ENCODE measurements at places on chromosomes 6 and 20.

- no peak for DNase-seq
Observed at GRCh38 chr6:117795234-117795633, 111.8 kb upstream of the SLC35F1 start.

DNA sequence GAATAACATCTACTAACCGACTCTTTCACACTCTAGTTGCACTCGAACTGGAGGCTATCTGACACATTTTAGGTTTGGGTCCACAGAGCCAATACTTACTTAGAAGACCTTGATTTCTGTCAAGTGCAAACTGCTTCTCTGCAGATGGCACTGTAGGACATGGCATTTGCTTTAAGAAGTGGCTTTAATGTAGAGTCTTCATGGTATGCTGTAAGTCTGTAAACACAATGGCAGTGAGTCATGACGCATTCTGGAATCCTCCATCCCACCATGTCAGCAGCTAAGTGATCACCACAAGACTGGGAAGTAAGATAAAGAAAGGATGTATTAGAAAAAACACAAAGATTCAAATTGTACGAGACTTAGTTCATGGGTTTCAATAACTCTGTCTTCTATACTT is 377.0 kb upstream of the NOX3 start:
- no peak for DNase-seq

DNA sequence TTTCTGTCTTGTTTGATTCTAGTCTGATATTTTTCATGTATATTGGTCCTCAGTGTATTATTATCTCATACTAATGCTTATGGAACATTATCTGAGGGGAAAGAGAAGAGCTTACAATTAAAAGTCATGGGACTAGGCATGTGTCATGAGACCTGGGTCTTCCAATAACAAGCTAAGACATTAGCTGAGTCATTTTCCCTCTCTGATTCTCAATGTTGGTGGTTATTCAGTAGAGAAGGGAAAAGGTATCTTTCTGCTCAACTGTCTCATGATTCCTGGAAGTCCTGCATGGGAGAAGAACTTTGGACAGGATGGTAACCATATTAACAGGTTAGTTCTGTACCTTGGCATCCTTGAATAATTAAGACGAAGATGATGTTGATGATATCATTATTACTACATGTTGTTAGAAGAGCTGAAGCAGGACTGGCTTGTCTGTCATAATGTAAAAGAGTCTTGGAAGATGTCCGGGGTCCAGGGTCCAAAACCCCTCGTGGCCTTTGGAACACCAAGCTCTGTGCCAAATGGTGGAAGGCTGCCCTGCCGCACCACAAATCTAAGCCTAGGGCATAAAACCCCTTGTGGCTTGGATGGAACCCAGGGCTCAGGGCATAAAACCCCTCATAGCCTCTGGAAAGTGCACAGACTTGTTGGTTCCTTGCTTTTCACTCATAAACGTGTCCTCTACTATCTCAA is 19.1 kb downstream of the TRIM38 start:
- no peak for DNase-seq

GRCh38 chr6:169959136-169960002 is 207.9 kb downstream of the ERMARD start:
- peak; percentile 37 for DNase-seq

DNA sequence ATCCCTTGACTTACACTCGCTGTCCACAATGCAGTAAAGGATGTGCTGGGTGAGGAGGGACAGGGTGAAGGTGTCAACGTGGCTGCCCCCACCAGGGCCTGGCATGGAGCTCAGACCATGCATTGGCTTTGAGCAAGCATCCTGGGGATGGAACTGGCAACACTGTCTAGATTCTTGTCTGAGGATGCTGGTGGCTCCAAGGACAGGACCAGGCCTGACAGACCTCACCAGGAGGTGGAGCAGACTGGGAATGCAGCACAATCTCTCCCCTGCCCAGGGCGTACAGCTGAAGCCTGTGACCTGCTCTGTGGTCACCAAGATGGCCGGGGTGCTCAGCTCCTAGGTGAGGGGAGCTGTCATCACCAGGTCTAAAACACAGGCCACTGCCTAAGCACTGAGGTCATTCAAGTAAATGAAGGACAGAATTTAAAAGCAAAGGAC is 50.9 kb downstream of the MYH7B start:
- DNase-seq, result no peak

DNA sequence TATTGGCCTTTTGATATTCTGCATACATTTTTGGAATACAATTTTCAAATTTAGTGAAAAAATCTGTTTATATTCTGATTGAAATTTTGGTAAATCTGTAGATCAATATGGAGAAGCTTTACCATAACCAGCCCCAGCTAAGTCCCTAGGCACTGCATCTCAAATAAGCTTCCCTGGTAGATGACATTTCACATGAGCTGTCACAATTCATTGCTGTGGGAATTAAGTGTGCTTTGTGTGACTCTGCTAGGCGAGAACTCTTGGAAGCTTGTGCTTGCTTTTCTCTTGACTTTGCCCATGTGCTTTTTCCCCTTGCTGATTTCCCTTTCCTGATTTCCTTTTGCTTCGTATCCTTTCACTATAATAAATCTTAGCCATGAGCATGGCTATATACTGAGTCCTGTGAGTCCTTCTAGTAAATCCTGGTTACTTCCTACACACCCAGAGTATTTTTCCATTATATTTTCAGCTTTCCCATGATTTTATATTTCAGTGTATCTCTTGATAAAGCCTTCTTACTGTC is 166.5 kb upstream of the MMS22L start:
- no peak for DNase-seq

DNA sequence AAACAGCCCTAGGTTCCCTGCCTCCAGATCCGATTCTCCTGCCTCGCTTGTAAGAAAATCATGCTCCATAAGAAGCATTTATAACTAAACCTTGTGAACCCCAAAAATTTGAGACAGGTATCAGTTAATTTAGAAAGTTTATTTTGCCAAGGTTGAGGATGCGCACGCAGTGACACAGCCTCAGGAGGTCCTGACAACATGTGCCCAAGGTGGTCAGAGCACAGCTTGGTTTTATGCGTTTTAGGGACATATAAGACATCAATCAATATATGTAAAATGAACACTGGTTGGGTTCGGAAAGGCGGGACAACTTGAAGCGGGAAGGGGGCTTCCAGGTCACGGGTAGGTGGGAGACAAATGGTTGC is 2.1 kb downstream of the ACOT13 start:
- DNase-seq, result no peak

DNA sequence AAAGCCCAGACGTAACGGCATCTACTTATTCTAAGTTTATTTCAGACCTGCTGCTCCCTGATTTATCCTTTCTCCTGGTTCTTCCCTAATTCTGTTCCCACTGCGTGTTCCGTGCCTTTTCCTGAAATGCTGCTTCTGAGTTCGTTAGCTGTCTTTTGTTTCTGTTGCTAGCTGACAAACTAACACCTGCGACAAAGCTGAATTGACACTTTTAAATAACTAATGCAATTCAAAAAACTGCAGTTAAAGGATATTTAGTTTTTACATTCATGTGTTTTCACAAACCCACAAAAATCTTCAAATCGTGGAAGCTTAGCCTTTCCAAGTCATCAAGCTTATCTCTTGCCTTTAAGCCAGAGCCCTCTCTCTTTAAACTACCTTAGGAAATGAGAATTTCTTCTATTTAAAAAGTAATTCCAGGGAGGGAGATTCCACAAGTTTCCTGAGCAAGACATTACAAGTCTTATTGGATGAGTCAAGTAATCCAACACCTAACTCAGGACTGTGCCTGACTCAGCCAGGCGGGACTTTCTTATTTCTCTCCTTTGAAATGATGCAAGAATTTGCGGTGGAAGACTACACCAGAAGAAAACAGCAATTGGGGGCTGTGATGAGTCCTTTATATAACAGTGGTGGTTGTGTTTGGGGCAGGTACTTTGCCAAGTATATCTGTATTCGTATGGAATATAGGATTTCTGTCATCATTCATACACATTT is 6.3 kb downstream of the ADTRP start:
- no peak for DNase-seq

GRCh38 chr6:37557645-37558114 is 58.0 kb upstream of the CCDC167 start:
- no peak for DNase-seq

DNA sequence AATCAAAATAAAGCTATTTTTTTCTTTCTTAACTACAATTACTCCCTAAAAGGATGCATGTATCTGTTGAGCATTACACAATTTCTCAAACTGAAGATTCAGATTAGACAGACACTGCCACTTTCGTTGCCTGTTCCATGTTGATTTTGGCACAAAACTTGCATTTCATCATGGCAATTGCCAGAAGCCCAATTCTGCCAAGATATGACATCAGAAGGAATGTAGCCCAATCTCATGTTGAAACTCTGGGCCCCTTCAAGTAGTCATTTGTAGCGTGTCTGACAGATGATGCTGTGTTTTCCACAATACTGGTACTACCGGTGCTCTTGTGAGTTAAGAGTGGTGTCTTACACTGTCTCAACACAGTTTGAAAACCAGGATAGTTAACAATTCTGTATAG is 705.4 kb downstream of the PTPRT start:
- no peak for DNase-seq

- DNase-seq, result no peak
Observed at GRCh38 chr6:27669624-27670301, 196.9 kb upstream of the ZNF184 start.

- peak; percentile 58 for DNase-seq
Observed at GRCh38 chr20:31602779-31603441, 2.2 kb upstream of the ID1 start.

GRCh38 chr20:49559411-49560081 is 8.4 kb downstream of the PTGIS start:
- no peak for DNase-seq

DNA sequence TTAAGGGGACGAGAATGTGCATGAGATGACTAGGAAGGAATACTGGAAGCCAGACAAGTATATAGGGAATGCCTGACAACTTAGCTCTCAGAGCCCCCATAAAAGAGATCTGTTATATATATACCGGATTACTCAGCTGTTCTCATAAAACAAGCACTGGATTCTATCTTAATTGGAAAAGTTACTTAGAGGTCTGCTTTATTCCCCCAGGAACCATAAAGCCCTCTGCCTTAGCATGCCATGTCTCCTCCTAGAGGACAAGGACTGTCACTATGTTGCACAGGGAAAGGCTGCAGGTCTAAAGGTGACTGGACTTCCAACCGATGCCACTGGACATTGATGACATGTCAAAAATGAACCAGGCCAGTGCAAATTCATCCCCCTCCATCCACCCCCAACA is 6.4 kb downstream of the EXOC2 start:
- DNase-seq, result no peak

GRCh38 chr6:156791320-156791850 is 14.2 kb downstream of the ARID1B start:
- DNase-seq, result no peak

DNA sequence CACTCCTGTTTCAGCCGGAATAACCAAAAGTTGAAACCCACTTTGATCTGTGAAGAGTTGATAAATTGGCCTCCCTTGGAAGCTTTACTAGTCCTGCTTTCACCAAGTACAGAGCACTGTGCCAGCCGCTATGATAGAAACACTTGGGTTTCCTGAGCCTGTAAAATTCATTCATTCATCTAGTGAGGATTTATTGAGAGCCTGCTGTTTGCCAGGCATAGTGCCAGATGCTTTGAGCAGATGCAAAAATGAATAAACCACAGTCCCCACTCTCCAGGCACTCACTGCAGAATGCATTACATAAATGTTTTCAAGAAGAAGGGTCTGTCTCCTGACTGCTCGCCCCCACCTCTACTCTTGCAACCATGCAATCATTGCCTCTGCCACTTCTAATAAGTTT is 25.3 kb upstream of the TMEM217 start:
- DNase-seq, result no peak

- DNase-seq, result no peak
Observed at GRCh38 chr20:31849306-31849930, 4.0 kb upstream of the FOXS1 start.

- no peak for DNase-seq
Observed at GRCh38 chr20:17128206-17128605, 98.6 kb upstream of the PCSK2 start.

GRCh38 chr20:19981031-19981451 is 36.1 kb upstream of the NAA20 start:
- no peak for DNase-seq

DNA sequence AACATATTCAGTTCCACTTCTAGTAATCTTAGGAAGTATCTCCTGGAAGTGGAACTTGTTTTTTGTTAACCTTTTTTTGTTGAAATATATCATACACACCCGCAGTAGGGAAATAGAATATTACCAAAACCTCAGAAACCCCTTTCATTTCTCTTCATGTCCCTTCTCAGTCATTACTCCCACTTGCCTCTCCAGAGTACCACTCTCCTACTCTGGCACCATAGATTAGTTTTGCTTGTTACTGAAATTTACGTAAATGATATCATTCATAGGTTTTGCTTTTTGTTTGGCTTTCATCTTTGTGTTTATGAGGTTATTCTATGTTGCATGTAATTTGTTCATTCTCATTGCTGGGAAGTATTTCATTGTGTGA is 52.8 kb downstream of the ZFAND3 start:
- DNase-seq, result no peak
